AG08396 (cell line): ENCODE measurements at places on chromosomes 3 and 15.
A peak's percentile ranks its signal among the peaks of the same experiment; 100 is the strongest.

GRCh38 chr3:185878920-185879319 lies 54.1 kb upstream of the IGF2BP2 start:
- DNase-seq = no peak

DNA sequence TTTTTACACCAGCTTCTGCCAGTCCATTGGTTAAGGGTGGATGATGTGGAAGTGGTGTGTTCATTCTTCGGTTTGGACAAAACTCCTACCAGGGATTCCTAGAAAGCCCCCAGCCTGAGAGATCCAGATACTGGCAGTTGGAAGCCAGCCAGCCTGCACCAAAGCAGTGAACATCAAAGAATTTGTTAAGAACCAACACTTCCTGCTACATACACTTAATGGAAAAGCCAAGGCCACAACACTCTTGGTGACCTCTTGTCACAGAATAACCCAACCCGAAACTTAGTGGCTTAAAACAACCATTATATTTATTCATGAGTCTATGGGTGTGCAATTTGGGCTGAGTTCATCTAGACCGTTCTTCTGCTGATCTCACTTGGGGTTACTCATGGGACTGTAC lies 42.9 kb upstream of the ADAMTS9 start:
- no peak for DNase-seq

DNA sequence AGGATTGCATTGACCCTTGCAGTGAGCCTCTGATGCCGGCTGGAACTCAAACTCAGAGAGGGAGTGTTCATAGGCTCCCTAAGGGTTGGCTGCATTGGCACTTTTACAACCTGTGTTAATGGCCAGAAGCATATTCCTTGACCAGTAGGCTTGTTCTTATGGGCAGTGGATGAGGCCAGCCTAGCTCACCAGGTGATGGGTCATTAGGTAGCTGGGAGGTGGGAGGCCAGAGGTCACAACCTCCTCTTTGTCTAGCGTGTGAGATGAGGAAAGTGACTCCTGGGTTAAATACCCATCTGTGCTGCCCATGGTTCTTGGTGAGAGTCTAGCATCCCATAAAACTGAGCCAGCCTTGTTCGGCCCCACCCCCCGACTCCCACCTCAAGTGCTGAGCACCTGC lies 275.7 kb upstream of the CTNNB1 start:
- no peak for DNase-seq

DNA sequence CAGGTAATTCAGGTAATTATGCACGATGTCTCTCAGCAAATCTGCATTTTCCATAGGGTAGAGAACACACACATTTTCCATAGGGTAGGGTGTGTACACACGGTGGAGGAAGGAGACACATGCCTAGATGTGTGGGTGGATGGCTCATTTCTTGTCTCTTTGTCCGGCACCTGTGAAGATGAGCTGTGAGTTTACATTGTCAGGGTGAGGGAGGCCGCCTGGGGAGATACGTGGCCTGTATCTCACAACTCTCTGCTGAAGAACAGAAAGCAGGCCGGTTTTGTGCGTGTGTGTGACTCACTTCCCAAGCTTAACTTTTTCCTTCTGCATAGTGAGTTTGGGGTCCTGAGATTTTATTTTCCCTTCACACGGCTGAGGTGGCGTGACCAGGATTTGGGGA lies 60.3 kb downstream of the SLC6A6 start:
- no peak for DNase-seq

GRCh38 chr3:168165390-168166269 lies 69.9 kb upstream of the GOLIM4 start:
- DNase-seq = peak; percentile 66

- no peak for DNase-seq
Observed at GRCh38 chr3:139113231-139113992, 68.7 kb upstream of the PRR23C start.

DNA sequence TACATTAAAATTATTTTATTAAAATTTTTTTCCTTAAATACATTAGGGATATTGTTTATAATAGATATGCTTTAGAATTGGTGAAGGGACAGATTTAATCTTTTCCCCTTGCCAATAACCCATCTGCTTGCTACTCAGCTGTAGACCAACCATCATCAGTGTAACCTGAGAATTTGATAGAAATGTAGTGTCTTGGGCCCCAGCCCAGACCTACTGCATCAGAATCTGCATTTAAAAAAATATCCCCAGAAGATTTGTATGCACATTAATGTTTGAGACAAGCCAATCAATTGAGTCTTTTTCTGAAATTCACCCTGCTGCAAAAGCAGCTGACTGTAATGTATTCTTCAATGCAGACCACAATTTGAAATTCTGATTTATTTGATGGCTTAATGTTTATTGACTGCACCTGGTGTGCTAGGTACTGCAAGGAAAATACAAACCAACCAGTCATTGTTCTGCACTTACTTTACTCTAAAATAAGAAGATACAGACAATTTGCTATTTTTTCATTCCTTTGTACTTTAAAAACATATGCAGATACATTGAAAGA lies 190.7 kb upstream of the SGO1 start:
- no peak for DNase-seq

- DNase-seq = no peak
Observed at GRCh38 chr15:65963911-65964482, 94.7 kb downstream of the RAB11A start.

GRCh38 chr3:72266016-72266370 lies 481.0 kb upstream of the PROK2 start:
- DNase-seq = no peak

- no peak for DNase-seq
Observed at GRCh38 chr15:90495067-90495466, 34.7 kb upstream of the CRTC3 start.

- no peak for DNase-seq
Observed at GRCh38 chr3:73114711-73115110, 53.3 kb downstream of the EBLN2 start.

- no peak for DNase-seq
Observed at GRCh38 chr3:46409739-46410489, 2.9 kb downstream of the CCRL2 start.

DNA sequence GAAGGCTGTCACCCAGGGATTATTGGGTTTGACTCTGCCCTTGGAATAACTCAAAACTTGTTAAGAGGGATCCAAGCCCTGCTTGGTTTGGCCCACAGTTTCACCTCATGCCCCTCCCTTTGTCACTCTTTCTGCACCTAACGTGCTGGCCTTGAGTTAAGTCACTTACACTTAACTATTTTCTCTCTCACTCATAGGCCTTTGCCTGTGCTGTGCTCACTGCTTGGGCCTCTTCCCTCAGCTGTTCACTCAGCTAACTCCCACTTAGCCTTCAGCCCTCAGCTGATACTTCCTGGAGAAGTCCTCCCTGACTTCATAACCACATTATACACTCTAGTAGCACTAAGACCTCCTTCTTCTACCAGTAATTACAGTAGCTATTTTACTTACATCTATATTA lies 133.3 kb downstream of the CMSS1 start:
- no peak for DNase-seq

- no peak for DNase-seq
Observed at GRCh38 chr3:185988816-185989175, 51.0 kb upstream of the TRA2B start.

DNA sequence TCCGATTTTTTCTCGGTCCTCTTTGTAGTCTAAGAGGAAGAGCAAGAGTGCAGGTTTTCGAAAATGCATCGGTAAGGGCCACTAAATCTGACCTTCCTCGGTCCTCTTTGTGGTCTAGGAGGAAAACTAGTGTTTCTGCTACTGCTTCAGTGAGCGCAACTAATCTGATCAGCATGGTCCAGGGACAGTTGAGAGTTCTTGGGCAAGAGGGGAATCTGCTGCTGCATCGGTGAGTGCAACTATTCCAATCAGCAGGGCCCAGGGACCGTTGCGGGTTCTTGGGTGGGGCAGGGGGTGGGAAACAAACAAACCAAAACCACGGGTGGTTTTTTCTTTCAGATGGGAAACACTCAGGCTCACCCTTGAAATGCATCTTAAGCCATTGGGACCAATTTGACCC lies 10.5 kb upstream of the OSBPL11 start:
- no peak for DNase-seq

GRCh38 chr15:74130155-74130848 lies at the start of gene ISLR2:
TSS of gene ISLR2 (plus strand) at chr15:74130586. CDS start at chr15:74132755, 2,169 bp downstream.
- no peak for DNase-seq

GRCh38 chr3:158950178-158950901 lies 148.5 kb downstream of the MFSD1 start:
- DNase-seq = no peak

DNA sequence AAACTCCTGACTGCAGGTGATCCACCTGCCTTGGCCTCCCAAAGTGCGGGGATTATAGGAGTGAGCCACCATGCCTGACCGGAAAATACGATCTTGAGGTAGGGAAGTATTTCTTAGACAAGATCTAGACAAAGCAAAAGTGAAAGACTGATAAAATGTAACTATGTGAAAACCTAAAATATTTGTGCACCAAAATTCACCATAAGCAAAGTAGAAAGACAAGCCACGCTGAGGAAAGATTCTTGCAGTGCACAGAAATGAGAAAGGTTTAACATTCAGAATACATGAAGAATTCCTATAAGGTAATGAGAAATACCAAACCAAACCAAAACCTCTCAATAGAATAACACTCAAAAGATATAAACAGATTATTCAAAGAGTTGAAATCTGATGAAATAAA lies 35.7 kb downstream of the SYNM start:
- no peak for DNase-seq

DNA sequence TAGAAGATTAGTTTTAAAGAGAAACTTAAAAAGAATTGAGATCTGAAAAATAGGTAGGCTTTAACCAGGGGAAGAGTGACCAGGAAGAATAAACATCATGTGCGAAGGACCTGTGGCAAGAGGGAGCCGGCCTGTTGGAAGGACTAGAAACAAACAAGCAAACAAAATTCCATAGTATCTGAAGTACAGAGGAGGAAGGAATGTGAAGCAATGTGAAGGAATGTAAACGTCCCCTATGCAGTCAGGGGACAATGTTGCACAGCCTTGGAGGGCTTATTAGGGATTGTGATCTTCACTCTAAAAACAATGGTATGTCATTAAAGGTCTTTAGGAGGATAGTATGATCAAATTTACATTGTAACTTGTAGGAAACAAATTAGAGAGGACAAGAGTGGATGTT lies 84.4 kb upstream of the PLCL2 start:
- DNase-seq = no peak

DNA sequence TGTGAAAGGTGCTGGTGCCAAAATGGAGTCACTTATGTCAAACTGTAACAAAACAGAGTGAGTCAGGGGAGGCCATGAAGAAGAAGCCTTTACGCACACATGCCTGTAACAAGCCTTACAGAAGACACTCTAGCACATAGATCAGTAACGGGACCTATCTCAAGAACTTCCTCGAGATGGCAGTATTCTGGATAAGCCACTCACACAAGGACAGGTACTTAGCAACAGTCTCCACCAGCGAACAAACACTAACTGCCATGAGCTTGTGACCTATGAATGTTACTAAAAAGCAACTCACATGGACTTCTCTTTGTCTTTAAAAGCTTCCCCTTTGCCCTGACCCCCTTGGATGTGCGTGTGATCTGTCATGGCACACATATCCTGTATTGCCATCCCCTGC lies 235.1 kb downstream of the CD47 start:
- DNase-seq = no peak
